ENCODE measurements at places on chromosomes 4 and X.

GRCh38 chr4:102444752-102445151 is 56.4 kb upstream of the NFKB1 start:
- DNase-seq = no peak

- no peak for DNase-seq
Observed at GRCh38 chr4:37359261-37359660, 114.7 kb downstream of the NWD2 start.

- no peak for DNase-seq
Observed at GRCh38 chr4:32226204-32226603, 1506.0 kb downstream of the PCDH7 start.

- no peak for DNase-seq
Observed at GRCh38 chrX:68048774-68049173, 384.5 kb downstream of the OPHN1 start.

GRCh38 chrX:17033225-17033624 is 86.8 kb downstream of the REPS2 start:
- no peak for DNase-seq

GRCh38 chrX:104347860-104348259 is 93.1 kb upstream of the ESX1 start:
- DNase-seq = no peak

DNA sequence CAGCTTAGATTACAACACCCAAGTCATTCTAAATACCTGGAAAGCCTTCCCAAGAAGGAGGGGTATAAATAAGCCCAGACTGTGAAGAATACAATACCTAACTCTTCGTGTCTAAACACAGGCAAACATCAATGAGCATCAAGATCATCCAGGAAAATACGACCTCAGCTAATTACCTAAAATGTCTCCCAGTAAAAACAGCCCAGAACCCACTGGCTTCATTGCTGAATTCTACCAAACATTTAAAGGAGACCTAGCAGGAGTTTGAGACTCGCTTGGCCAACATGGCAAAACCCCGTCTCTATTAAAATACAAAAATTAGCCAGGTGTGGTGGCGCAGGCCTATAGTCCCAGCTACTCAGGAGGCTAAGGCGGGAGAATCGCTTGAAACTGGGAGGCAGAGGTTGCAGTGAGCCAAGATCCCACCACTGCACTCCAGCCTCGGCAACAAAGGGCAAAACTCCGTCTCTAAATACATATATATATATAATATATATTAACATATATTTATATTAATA is 19.1 kb upstream of the HSFX4 start:
- DNase-seq = no peak

DNA sequence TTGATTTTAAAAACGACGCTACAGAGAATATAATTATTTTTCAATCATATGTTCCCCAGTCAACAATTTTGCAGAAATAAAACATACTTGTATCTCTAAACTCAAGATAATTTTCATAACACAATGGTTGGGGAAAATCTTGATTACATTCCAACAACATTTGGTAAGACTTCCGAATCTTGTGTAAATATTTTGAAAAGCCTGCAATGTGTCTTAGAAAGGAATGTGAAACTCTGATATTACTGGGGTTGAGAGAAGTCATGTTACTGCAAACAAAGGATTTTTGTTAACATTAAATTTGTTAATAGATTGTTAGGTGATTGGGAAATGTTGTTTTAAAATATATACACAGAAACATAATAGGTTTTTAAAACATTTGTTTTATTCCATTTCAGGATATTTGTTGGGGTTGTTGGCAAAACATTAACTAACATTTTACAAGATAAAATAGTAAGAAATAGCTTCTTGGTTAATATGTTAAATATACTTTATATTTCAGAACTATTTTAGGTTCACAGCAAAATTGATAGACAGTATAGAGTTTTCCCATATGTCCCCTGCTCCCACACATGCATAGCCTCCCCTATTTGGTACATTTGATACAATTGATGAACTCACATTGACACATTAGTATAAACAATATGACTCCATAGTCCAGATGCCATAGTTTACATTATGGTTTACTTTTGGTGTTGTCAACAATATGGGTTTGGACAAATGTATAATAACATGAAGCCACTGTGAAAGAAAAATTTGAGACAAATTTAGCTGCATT is 218.6 kb upstream of the FAM47A start:
- no peak for DNase-seq

- DNase-seq = no peak
Observed at GRCh38 chrX:155877288-155877687, 3.9 kb upstream of the VAMP7 start.

DNA sequence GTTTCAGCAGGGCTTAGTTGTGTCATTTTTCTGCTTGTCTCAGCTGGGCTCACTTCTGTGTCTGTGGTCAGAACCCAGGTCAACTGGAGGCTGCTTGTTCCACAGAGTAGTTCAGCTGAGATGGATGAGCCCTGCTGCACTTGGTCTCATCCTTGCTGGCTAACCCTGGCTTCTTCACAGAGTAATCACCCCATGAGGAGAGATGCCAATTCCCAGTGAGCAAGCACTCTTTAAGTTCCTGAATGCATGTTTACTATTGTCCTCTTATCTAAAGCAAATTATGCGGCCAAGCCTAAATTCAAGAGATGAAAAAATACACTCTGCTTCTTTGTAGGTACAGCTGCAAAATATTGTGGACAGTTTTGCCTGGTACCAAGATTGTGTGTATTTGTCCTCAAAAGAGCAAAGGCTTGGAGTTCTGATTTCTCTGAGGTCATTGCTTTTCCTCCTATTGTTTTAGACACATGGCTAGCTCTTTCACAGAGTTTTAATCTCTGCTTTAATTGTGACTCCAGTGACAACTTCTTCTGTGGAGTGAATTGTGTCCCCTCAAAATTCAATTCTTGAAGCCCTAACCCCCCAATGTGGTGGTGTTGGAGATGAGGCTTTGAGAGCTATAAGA is 236.6 kb upstream of the ANKRD50 start:
- peak; percentile 39 for DNase-seq

- no peak for DNase-seq
Observed at GRCh38 chr4:21885241-21885640, 63.3 kb downstream of the KCNIP4 start.

GRCh38 chr4:153789741-153790499 is 1.0 kb upstream of the SFRP2 start:
- DNase-seq = no peak

- DNase-seq = no peak
Observed at GRCh38 chr4:174713821-174714220, 115.2 kb downstream of the GLRA3 start.

GRCh38 chr4:1192091-1192492 is 19.7 kb upstream of the SPON2 start:
- DNase-seq = peak; percentile 95

GRCh38 chrX:11059933-11060332 is 51.2 kb upstream of the HCCS start:
- no peak for DNase-seq

DNA sequence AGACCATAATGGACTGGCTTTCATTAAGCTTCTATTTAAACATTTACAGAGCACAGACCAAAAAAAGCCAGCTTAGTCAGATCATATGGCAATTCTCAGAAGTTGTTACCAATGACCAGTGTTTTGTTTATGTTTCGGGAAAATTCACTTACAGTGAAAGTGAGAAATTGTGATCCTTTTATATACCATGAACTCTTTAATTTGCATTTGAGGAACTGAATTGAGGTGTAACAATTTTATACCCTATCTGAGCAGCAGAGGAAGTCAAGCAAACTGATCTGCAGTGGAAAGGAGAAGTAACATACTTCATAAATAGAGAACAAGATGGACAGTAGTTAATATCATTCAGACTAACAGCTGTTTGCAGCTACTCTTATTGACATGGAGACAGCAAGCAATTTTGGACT is 97.1 kb downstream of the TMA16 start:
- DNase-seq = no peak

DNA sequence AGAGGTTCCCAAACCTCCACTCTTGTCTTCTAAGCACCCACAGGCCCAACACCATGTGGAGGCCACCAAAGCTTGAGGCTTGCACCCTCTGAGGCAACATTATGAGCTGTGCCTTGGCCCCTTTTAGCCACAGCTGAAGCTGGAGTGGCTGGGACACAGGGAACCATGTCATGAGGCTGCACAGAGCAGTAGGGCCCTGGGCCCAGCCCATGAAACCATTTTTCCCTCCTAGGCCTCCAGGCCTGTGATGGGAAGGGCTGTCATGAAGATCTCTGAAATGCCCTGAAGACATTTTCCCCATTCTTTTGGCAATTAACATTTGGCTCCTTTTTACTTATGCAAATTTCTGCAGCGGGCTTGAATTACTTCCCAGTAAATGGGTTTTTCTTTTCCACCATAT is 14.8 kb downstream of the RBMXL3 start:
- no peak for DNase-seq

- no peak for DNase-seq
Observed at GRCh38 chr4:123233136-123233768, 163.3 kb upstream of the SPRY1 start.

- peak; percentile 50 for DNase-seq
Observed at GRCh38 chr4:37392521-37393255, 148.1 kb downstream of the NWD2 start.

DNA sequence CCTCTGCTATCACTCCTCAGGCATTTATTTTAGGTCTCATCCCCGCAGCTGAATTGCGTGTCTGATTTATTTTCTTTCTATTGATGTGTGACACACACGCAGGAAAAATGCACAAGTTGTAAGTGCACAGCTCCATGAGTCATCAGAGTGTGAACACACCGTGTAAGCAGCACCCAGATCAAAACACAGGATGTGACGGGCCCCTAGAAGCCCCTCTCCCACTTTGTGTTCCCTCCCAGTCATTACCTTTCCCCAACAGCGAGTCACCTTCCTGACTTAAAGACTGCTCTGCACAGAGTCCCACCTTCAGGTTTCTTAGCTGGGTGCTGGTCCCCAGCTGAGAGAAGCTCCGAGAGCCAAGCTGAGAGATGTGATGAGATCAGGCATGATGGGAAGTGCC is 436.7 kb downstream of the MID1IP1 start:
- no peak for DNase-seq

DNA sequence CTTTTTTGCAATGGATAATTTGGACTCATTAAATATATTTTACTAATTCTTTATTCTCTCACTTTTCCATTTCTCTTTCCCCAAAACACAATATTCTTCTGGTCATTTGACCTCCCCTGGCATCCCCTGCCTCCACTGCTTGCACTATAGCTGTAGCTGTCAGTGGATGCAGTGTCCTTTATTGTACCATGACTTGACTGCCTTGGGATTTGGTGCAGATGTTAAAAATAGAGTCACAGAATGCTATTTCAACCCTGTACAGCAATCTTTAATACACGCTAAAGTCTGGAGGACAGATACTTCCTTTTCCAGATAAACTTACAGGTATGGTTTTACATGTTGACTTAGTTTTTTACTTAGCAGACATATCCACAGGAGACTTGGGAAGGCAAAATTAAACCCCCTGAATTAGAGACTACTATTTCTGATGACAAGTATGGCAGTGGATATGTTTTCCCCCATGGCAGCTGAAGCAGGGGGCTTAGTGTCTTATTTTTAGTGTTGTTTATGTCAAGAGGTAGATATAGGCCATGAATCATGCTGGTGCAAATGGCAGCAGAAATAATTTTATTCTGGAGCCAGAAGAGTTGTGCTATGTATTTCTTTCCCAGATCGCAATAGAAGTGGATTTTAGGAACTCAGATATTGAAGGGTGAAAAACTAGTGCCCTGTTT is 461.4 kb downstream of the NAF1 start:
- no peak for DNase-seq

- DNase-seq = peak; percentile 56
Observed at GRCh38 chr4:145731028-145731427, 51.1 kb downstream of the C4orf51 start.

GRCh38 chr4:77880784-77881183 is 18.2 kb downstream of the MRPL1 start:
- no peak for DNase-seq

DNA sequence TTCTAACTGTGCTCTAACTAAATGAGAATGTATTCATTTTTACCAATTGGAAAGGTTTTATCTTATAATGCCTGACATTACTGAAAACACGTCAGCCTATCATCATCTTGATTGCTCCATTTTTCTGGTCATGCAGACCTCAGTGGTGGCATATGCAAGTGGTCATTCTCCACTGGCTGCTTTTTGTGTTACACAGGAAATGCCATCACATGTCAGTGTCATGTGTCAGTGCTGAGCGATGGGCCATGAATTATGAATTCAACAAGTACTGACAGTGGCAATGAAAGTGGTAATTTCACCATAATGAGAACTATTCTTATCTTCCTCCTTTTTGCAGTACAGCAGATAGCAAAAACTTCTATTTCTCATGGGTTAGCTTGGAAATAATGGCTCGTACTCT is 190.5 kb downstream of the PACRGL start:
- DNase-seq = no peak

- no peak for DNase-seq
Observed at GRCh38 chr4:10529291-10530136, 72.3 kb upstream of the ZNF518B start.

- peak; percentile 69 for DNase-seq
Observed at GRCh38 chrX:24149351-24150050, at the start of gene ZFX. Gene ZFX (plus strand): TSS chrX:24149729. CDS start chrX:24172743, 23,014 bp downstream.

DNA sequence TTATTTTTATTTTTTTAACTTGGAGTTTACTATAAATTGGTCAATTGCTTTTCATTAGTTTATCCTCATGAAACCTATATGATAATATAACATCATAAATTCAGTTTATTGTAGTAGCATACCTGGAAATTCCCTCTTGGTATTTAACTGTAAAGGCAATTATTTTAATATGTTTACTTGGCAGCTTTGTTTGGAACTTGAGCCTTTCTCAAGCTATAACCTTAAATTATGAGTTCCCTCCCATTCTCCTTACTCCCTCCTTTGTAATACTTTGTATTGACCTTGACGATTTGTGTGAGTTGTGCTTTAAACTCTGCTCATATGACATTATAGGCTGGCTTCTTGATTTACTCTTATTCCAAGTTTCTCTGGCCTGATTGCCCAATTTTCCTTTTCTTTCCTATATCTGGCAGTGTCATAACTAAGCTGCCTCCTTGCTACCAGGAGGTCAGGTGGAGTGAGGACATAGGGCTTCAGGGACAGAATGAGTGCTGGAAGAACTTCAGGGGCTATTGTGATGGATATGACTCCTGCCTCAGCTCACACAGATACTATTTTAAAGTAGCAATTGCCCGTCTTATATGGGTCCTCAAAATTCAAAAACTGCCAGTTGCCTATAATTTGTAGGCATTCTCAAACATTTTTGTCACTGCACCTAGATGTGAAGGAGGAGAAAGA is 77.7 kb downstream of the RAP1GDS1 start:
- DNase-seq = no peak

- DNase-seq = no peak
Observed at GRCh38 chrX:104987063-104987462, 233.4 kb downstream of the TEX13A start.

GRCh38 chr4:26701786-26702227 is 117.9 kb downstream of the TBC1D19 start:
- DNase-seq = no peak

GRCh38 chrX:25049357-25049756 is 33.6 kb upstream of the ARX start:
- no peak for DNase-seq

DNA sequence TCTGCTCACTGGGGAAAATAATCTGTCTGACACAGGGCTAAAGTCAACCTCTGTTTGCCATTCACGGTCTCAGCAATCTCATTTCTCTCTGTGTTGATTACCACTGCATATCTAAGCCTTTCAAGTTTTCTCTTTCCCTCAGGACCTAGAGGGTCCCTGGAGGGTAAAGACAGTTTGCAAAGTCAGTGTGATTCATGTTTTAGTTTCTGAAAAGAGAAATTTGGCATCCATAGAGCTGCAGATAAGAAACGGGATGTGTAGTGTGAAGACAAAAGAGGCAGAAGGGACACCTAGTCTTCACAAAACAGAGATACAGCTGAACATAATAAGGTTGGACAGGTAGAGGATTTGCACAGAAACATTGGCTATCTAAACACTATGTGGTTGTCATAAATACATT is 34.5 kb upstream of the KDR start:
- no peak for DNase-seq

Data from mucosa of gallbladder (tissue), 1 donor.